ENCODE measurements at places on chromosomes 12 and 14.
A peak's percentile ranks its signal among the peaks of the same experiment; 100 is the strongest.

- DNase-seq: no peak
Observed at GRCh38 chr14:55718551-55718950, 138.5 kb downstream of the KTN1 start.

DNA sequence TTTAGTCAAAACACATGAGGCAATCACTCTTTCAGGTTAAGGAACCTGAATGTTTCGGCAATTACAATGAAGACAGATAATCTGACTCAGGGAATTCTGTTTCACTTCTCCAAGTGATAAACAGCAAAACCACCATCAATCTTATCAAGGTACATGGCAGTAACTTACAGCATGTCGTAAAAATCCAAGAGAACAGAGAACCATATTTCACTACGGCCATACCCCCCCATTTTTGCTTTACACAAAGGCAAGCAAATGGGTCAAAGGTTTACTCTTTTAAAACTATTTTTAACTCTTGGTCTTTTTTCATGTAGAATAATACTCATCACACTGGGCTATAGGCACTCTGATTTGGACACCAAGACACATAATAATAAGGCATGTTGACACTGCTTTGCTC, 102.4 kb downstream of the PPM1H start:
- DNase-seq: no peak

DNA sequence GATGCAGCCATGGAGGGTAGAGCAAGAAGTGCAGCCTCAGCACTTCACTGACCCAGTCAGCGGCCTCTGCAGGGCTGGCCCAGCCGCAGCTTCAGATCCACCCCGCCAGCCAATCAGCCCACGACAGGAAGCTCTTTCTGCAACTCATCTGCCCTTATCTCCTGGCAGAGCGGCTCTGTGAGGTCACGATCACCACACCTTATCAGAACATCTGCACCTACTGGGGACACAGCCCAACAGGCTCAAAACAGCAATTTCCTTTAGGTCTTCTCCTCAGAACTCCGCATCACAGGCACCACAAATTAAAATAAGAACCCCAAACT, 287.3 kb downstream of the BCL11B start:
- DNase-seq: no peak

DNA sequence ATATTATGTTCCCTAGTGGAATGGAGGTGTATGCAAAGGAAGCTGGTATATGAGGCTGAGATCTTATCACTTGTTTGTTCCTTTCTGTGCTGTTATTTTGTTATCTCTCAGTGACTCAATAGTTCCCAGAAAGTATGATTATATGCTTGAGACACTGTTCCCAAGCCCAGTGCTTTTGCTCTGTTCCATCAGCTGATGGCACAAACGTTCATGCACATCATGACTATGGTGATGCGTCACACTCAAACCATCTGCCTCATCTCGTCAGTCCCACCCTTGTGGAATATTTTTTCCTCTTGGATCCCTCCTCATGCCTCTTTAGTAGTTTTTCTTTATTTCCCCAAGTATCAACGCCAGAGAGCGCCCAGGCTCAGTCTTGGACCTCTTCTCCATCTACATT, 786.9 kb downstream of the AACS start:
- no peak for DNase-seq

DNA sequence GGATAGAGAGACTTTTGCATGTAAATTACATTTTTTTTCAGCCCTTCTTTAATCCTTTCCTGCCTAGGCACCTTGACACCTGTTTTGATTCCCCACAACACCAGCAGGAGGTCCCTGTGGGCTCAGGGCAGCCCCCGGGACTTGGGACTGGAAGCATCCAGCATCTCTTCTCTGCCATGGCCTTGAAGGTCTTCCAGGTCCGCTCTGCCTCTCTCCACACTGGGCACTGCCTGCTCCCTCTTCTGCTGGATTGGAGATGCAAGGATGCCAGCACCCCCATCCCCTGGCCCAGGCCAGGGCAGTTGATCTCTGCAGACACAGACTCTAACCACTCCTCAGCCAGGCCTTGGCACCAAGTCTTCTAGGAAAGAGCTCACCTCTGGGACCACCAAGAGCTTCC, 134.5 kb upstream of the C14orf180 start:
- DNase-seq: no peak

DNA sequence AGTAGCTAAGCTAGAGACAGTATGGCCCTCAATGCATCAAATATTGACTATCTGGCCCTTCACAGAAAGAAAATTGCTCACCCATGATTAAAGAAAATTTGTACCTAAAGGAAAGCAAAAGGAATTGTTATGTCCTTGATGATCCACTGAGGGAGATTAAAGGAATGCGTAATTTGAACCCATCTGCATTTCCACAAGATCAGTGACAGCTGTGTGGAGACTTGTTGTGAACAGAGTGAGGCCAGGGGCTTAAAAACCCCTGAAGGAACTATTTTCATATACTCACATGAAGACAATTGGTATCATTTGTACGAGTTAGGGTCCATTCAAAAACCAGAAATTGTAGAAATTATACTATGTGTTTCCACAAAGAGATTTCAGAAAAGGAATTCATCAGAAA, 1908.1 kb upstream of the SEL1L start:
- DNase-seq: no peak

- no peak for DNase-seq
Observed at GRCh38 chr14:61927520-61927919, 165.3 kb downstream of the SNAPC1 start.

- no peak for DNase-seq
Observed at GRCh38 chr14:82798276-82798675, 1264.6 kb upstream of the SEL1L start.

DNA sequence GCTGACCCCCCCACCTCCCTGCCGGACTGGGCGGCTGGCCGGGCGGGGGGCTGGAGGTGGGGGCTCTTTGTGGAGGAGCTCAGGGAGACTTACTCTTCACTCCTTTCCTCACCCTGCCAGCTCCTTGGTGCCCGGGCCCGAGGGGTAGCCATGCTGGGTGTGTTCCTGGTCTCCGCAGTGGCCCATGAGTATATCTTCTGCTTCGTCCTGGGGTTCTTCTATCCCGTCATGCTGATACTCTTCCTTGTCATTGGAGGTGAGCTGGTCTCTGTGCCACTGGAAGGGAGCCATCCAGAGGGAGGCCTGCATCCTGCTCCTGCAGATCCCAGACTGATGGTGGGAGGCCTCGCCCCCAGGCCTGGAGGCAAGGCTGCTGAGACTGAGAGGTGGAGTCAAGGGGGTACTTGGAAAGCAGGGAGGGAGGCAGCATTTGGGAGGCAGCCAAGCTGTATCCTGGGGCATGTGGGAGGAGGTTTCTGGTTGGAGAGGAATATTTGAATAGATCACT, 19.7 kb downstream of the SOAT2 start:
- DNase-seq: no peak

- DNase-seq: no peak
Observed at GRCh38 chr14:98605043-98605442, 667.0 kb downstream of the BCL11B start.

DNA sequence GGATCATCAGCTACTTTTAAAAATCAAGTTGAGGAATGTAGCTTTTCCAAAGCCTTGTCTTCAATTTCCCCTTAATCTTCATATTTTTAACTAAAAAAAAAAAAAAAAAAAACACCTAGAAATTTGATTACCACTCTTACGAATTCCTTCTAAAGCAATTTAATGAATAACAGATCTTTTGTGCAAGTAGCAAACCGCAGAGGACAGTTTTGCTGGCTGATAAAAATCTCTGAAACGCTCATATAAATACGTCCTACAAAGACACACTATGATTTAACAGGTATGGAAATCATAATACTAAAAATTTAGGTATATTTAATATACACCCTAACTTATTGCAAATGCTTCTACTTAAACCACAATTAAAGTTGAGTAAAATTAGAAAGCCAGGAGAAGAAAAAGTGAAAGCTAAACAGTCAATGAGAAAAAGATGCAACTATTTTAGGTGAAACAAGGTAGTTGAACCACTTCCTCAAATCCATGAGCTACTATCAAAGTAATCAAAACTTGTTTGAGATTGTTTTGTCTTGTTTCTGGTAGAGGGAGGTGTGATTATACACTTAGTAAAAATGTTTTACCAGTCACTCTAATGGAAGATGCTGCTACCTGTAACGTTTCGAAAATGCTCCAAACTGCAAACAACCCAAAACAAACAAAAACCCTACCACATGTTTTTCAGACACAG, 2.2 kb downstream of the PAWR start:
- no peak for DNase-seq

DNA sequence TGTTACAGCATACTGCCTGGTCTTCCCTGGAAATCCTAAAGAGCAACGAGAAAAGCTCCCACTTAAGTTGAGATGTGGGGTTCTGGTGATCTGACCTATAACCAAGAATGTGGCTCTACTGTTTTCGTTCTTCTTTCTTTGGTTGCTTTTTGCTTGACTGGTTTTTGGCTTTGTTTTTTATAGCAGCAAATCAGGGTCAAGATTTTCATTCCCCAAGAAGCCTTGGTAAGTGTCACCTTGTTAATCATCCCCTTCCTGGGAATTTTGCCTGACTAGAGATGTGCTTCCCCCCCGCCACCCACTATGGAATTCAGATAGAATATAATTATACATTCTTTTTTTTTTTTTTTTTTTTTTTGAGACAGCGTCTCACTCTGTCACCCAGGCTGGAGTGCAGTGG, 116.7 kb upstream of the FOXN3 start:
- DNase-seq: no peak

DNA sequence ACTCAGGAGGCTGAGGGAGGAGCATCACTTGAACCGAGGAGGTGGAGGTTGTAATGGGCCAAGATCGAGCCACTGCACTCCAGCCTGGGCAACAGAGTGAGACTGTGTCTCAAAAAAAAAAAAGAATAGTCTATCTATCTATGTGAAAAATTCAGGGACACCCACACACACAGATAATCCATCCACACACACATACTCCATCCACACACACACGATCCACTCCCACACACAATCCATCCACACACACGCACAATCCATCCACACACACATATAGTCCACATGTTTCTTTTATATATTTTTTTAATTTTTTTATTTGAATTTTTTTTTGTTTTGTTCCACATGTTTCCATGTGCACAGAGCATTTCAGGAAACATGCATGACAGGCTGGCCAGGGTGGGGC, 3.3 kb downstream of the SDS start:
- no peak for DNase-seq

- no peak for DNase-seq
Observed at GRCh38 chr12:6548556-6548955, 7.3 kb downstream of the IFFO1 start.

GRCh38 chr12:92927055-92927435, 2.0 kb downstream of the EEA1 start:
- no peak for DNase-seq

- no peak for DNase-seq
Observed at GRCh38 chr14:28254768-28255167, 511.8 kb upstream of the FOXG1 start.

DNA sequence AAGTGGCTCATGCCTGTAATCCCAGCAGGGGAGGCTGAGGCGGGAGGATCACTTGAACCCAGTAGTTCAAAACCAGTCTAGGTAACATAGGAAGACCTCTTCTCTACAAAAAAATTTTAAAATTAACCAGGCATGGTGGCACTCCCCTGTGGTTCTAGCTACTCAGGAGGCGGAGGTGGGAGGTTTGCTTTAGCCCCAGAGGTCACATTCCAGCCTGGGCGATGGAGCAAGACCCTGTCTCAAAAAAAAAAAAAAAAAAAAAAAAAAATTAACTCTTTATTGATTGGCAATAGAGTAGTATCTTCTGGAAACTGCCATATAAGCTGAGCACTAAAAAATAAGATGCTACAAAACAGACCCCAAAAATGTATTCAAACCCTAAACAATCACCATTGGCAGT, 69.5 kb downstream of the LLPH start:
- no peak for DNase-seq

DNA sequence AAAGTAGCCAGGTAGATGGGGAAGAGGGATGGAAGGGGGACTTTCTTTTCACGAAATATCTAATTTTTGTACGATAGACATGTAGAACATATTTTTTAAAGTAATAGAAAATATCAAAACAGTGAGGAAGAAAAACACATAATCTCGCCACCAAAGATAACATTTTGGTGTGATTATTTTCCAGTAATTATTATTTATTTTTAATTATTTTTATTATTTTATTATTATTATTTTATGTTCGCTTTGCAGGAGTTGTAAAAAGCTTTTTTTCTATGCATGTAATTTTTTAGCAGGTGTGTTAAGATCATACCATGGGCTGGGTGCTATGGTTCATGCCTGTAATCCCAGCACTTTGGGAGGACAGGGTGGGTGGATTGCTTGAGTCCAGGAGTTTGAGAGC, 85.6 kb upstream of the CCND2 start:
- DNase-seq: no peak

- no peak for DNase-seq
Observed at GRCh38 chr12:109597414-109597794, 23.8 kb downstream of the MVK start.

GRCh38 chr12:20370014-20370386, 1.7 kb downstream of the PDE3A start:
- peak; percentile 27 for DNase-seq

DNA sequence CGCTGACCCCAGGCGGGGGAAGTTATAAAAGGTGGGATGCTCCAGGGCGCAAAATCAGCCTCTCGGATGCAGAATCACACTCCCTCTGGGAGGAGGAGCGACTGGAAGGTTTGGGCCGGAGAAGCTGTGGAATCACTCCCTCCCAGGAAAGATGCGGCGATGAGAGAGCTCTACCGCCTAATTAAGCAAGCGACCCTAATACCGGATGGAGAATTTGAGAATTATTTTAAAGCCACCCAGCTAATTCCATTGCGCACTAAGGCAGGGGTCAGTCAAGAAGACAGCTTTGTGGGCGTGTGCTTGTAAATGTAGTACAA, 1.9 kb downstream of the COL2A1 start:
- no peak for DNase-seq

DNA sequence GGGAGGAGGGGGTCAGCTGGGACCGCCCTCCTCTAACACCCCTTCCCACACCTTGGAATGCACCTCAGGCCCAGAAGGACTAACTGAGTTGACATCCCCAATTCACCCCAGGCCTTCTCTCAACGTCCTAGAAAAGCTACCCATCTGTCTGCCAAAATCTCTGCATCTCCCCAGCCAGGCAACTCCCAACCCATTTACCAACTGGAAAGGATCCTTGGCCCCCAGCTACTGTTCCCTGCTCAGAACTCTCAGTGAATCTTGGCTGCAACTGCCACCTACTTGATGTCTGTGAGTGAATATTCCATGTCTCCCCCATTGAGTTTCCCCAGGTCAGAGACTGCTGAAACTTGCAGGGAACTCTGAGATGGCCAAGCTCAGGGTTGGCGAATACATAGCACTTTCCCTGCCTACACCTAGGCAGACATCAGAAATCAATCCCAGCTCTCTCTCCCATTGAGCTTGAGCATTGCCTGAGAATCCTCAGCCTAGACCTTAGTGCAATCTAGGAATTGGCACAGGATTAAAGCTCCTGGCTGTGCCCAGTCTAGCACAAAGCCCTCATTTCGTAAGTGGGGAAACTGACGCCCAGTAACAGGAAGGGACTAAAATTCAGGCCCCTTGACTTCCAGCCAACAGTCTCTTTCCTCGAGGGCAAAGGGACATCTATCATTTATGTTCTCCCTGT, 71.9 kb upstream of the NCOR2 start:
- no peak for DNase-seq

- peak; percentile 9 for DNase-seq
Observed at GRCh38 chr12:71938728-71939385, at the start of gene TPH2. Gene TPH2, plus strand, starts transcription at chr12:71938845. Its CDS starts 142 bp downstream, at chr12:71938987.

GRCh38 chr14:36646664-36647416, 14.8 kb upstream of the PAX9 start:
- DNase-seq: no peak

Data from hypothalamus (tissue), 51 donors.